Right cardiac atrium (tissue), 5 donors: ENCODE measurements at places on chromosomes 12 and 14. TPM values are rescaled to one million over a fixed set of nuclear protein-coding genes. Genes with fewer than 3 reads are reported as not detected.
A peak's percentile ranks its signal among the peaks of the same experiment; 100 is the strongest.

- no peak for DNase-seq
Observed at GRCh38 chr14:70882776-70883492, 24.3 kb upstream of the PCNX1 start.

- DNase-seq, result no peak
Observed at GRCh38 chr14:21384494-21384851, 654 bp upstream of the SUPT16H start.

GRCh38 chr12:57343703-57344378, 87.0 kb downstream of the R3HDM2 start:
- no peak for DNase-seq

DNA sequence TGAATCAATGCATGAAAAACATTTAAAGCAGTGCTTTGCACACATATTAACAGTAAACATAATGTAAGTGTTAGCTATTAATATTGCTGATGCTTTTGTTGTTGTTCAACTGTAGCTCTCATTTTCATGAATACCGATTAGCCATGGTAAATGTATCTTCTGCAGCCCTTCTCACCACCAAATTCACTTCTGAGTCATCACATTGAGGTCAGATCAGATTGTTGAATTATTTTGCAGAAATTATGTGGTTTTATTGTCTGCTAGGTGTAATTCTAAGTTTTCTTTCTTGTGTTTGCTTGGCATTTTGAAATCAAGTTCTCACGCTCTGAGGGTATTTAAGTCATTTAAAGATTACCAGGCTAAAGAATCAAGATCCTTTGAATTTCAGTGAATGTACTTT, 74.6 kb downstream of the AKAP6 start:
- no peak for DNase-seq

The LALBA gene
- not detected for polyA plus RNA-seq

GRCh38 chr14:54722791-54723432, 156.0 kb downstream of the SAMD4A start:
- DNase-seq, result no peak

DNA sequence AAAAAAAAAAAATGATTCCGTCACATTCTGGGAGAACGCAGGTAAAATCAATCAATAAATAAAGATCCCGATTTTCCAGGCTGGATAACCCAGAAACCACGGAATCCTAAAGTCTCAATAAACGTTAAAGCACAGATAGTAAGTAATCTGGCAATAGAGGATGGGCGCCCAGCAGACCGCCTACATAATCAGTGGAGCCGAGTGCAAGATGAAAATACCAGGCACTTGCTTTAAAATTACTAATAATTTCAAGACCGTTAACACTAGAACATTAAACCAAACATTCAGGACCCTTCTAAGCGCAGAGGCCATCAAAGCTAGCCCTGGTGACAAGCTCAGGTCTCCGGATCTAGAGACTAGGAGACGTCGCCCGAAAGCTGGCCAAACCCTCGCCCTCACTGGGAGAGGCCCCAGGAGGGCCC, 1.2 kb upstream of the DCAF11 start:
- no peak for DNase-seq

GRCh38 chr14:26180221-26180620, 417.6 kb downstream of the NOVA1 start:
- no peak for DNase-seq

- peak; percentile 45 for DNase-seq
Observed at GRCh38 chr14:105268736-105269354, 20.5 kb downstream of the BTBD6 start.

GRCh38 chr12:42104087-42104486, 40.6 kb downstream of the GXYLT1 start:
- no peak for DNase-seq

- peak; percentile 65 for DNase-seq
Observed at GRCh38 chr12:55072083-55072482, 52.3 kb downstream of the NEUROD4 start.

The MAGOHB gene
- 16.4 TPM for polyA plus RNA-seq

- no peak for DNase-seq
Observed at GRCh38 chr12:25926536-25926935, 31.9 kb upstream of the RASSF8 start.

GRCh38 chr14:98802044-98802443, 470.0 kb downstream of the BCL11B start:
- DNase-seq, result no peak

- DNase-seq, result no peak
Observed at GRCh38 chr12:126752021-126752420, 1514.9 kb upstream of the TMEM132C start.

The SMCO2 gene
- polyA plus RNA-seq, result 0.14 TPM

GRCh38 chr14:104794631-104794992, 936 bp downstream of the AKT1 start:
- DNase-seq, result no peak

DNA sequence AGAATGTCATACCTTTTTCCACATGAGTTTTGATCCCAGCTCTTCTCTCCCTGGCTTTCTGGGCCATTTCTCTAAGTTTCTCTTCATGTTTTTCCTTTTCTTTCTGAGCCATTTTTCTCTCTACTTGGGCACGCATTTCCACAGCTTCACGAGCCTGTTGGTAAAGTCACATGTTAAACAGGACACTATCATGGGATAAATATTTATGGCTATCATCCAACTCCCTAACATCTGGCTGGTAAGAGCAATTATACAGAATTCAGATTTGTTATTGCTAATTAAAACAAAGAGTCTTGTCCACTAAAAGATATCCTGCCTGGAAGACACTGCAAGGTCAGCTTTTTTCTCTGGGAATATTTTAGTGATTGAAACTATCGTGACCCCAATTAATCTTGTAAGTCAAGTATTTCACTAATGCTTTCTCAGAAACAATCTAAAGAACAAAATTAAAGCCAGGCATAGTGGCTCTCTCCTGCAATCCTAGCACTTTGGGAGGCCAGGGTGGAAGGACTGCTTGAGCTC, 23.1 kb downstream of the SLIRP start:
- DNase-seq, result no peak

DNA sequence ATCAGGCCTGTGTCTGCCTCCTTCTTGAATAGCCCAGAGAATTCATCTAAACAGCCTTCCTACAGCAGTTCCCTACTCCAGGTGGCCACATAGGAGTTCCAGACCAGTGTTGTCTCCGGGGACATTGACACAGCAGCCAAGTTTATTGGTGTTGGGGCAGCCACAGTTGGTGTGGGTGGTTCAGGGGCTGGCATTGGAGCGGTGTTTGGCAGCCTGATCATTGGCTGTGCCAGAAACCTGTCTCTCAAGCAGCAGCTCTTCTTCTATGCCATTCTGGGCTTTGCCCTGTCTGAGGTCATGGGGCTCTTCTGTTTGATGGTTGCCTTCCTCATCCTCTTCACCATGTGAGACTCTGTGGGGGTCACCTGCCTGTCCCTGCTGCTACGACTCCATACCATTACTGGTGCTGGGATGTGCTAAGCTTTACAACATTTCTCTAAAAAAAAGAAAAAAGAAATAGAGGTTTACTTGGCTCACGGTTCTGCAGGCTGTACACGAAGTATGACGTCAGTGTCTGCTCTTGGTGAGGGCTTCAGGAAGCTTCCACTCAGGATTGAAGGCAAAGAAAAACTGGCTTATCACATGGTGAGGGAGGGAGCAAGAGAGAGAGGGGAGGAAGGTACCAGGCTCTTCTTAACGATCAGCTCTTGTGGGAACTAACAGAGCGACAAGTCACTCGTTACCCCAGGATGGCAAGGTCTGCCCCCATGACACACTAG, 57.5 kb downstream of the CHST11 start:
- DNase-seq, result no peak

The KICS2 gene
- polyA plus RNA-seq, result 2.6 TPM

The PTPRR gene
- 0.72 TPM for polyA plus RNA-seq
